ENCODE measurements at places on chromosomes 2 and 18. TPM values are rescaled to one million over a fixed set of nuclear protein-coding genes. Genes with fewer than 3 reads are reported as not detected.

Gene HOXD9
- total RNA-seq, result not detected

Gene DYNAP
- total RNA-seq, result not detected

Gene DNER
- total RNA-seq, result not detected

Gene CIDEA
- total RNA-seq, result not detected

Gene NR4A2
- 2.1 TPM for total RNA-seq

Gene SESTD1
- total RNA-seq, result 19.3 TPM

Gene CACNB4
- 0.88 TPM for total RNA-seq

Gene RAX
- total RNA-seq, result not detected

Gene VAMP8
- total RNA-seq, result 137 TPM

Gene INSIG2
- 17.0 TPM for total RNA-seq

Gene CCDC138
- total RNA-seq, result 33.8 TPM

Gene GPR39
- total RNA-seq, result 37.0 TPM

Gene SULT1C2
- total RNA-seq, result 34.5 TPM

DNA sequence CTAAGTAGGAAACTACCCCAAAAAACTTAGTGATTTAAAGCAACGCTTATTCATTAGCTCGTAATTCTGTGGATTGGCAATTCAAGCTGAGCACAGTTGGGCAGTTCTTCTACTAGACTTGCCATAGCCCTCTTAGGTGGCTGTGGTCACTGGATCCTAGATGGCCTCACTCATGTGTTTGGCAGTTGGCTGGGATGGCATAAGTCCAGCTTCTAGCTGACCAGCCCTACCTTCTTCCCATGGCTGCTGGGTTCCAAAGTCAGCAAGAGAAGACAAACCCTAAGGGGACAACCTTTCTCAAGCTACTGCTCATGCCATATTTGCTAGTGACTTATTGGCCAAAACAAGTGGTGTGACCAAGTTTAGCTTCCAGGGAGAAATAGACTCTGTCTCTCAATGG is 95.3 kb downstream of the COPS8 start:
- no peaks in the 10 kb centered on the region for H3K4me1 ChIP-seq
- no peak overlapping the region for H3K27ac ChIP-seq
- no peak for DNase-seq
- H3K27me3 ChIP-seq, result no peaks in the 10 kb centered on the region
- no peak overlapping the region for H3K4me3 ChIP-seq
- no peaks in the 10 kb centered on the region for H3K36me3 ChIP-seq

- DNase-seq, result no peak
- no peaks in the 10 kb centered on the region for H3K4me1 ChIP-seq
These were observed 167.1 kb upstream of the SIX2 start for GRCh38 chr2:45176390-45176789.

DNA sequence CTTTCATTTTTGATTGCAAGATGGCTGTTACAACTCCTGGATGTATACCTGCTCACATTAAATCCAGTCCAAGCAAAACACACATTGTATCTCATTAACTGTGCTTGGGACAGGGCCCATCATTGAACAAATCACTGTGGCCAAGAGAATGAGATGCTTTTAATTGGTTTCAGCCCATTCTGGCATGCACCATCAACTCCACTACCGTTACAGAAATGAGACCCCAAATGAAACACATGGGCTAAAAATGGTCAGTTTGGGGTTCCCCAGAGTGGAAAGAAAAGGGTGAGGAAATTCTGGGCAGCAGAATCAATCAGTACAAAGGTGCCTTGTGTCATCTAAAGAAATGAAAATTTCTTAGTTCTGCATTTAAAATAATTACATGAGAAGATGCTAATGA is 52.7 kb downstream of the FAM171B start:
- H3K4me1 ChIP-seq, result no peaks in the 10 kb centered on the region
- no peak for DNase-seq
- no peak overlapping the region for H3K27ac ChIP-seq
- H3K36me3 ChIP-seq, result no peaks in the 10 kb centered on the region
- H3K4me3 ChIP-seq, result no peak overlapping the region

DNA sequence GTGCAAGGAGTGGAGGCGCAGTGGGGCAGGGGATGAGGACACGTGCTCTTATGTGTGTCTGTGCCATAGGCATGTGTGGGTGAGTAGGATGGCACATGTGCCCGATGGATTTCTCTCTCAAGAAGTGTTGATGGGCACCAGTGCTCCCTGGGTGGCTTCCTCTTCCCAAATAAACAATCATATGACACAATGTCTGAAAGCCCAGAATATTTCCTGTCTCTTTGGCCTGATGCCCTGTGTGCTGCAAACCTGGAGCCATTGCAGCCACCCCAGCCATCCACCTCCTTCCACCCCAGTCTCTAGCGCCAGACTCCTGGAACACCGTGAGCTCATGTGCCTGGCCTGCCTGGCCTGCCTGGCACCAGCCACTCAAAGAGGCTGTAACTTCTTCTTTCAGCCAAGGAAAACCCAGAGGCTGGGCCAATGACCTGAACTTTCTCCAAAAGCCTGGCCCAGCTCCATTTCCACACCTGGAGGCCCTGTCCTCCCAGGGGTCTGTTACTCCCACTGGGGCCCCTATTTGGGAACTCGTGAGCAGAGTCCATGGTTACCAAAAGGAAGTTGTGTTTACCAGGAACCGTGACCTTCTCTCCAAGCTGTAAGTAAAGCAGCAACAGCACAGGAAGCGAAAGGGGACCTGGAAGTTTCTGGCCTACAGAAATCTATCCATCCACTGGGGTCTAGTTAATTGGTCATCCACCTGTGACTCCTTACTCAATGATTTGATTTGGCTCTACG is 9.5 kb upstream of the ZBTB7C start:
- no peak overlapping the region for H3K27ac ChIP-seq
- no peak for DNase-seq
- no peaks in the 10 kb centered on the region for H3K27me3 ChIP-seq
- H3K36me3 ChIP-seq, result no peaks in the 10 kb centered on the region
- no peak overlapping the region for H3K4me3 ChIP-seq

DNA sequence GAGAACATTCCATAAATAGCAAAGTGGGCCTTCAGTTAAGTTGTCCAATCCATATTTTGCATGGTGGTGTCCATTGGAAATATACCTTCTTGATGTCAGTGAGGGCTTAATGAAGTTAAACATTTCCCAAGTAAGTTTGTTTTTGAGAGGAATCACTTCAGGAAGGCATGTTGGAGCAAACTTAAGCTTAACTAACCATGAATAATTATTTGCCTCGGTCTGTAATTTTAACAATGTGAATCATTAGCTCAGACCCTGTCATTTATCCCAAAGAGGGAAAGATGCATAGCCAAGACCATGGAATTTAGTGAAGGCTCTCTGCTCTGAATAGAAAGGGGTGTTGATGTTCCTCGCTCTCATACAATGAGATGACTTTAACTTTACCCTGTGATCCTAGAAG is 47.4 kb downstream of the SPATS2L start:
- H3K27ac ChIP-seq, result no peak overlapping the region
- DNase-seq, result no peak
- no peaks in the 10 kb centered on the region for H3K36me3 ChIP-seq
- no peaks in the 10 kb centered on the region for H3K4me1 ChIP-seq
- no peak overlapping the region for H3K4me3 ChIP-seq

- no peaks in the 10 kb centered on the region for H3K27me3 ChIP-seq
- no peak for DNase-seq
- no peaks in the 10 kb centered on the region for H3K4me1 ChIP-seq
- no peaks in the 10 kb centered on the region for H3K36me3 ChIP-seq
- no peak overlapping the region for H3K4me3 ChIP-seq
These were observed 27.8 kb upstream of the CACNB4 start for GRCh38 chr2:152126664-152127063.

- H3K4me3 ChIP-seq, result no peak overlapping the region
- H3K27me3 ChIP-seq, result no peaks in the 10 kb centered on the region
- peak; percentile 58 for DNase-seq
- H3K27ac ChIP-seq, result no peak overlapping the region
These were observed 171.2 kb downstream of the SP3 start for GRCh38 chr2:173793709-173794565.

GRCh38 chr2:62870966-62871365 is 165.5 kb downstream of the EHBP1 start:
- no peak overlapping the region for H3K4me3 ChIP-seq
- H3K4me1 ChIP-seq, result no peaks in the 10 kb centered on the region
- no peaks in the 10 kb centered on the region for H3K27me3 ChIP-seq
- no peak overlapping the region for H3K27ac ChIP-seq
- no peak for DNase-seq

- no peaks in the 10 kb centered on the region for H3K27me3 ChIP-seq
- H3K27ac ChIP-seq, result peak overlapping the region; percentile 58
- DNase-seq, result peak; percentile 88
- H3K4me3 ChIP-seq, result peak overlapping the region; percentile 68
- H3K4me1 ChIP-seq, result no peaks in the 10 kb centered on the region
These were observed 1.4 kb upstream of the RNF152 start for GRCh38 chr18:61893971-61894750.

DNA sequence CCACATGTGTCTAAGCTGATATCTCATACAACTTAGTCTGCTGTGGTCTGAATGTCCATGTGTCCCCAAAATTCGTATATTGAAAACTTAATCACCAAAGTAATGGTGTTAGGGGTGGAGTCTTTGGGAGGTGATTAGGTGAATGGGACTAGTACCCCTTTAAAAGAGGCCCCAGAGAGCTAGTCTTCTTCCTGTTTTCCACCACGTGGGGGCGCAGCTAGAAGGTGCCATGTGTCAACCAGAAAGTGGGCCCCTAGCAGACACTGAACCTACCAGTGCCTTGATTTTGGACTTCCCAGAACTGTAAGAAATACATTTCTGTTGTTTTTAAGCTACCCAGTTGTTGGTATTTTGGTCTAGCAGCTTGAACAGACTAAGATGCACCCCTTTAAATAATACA is 86.6 kb downstream of the ASB1 start:
- no peaks in the 10 kb centered on the region for H3K36me3 ChIP-seq
- DNase-seq, result no peak
- no peaks in the 10 kb centered on the region for H3K27me3 ChIP-seq
- no peak overlapping the region for H3K27ac ChIP-seq
- H3K4me1 ChIP-seq, result no peaks in the 10 kb centered on the region

DNA sequence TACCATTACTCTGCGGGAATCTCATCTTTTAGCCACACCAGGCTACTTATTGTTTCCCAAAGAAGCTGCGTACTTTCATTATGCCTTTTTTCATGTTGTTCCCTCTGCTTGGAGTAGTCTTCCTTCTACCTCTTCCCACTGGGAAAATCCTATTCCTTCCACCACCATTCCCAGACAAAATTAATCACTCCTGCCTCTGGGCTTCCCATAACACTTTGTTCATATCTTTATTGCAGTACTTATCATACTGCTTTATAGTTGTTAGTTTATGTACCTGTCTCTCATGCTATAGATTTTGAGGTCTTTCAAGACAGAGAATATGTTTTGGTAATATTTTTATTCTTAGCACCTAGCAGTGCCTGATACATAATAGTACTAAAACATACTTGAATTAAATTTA is 16.2 kb downstream of the OTX1 start:
- H3K27ac ChIP-seq, result no peak overlapping the region
- no peaks in the 10 kb centered on the region for H3K36me3 ChIP-seq
- no peaks in the 10 kb centered on the region for H3K27me3 ChIP-seq
- no peaks in the 10 kb centered on the region for H3K4me1 ChIP-seq

GRCh38 chr2:114472246-114472645 is 29.8 kb downstream of the DPP10 start:
- H3K4me3 ChIP-seq, result no peak overlapping the region
- no peaks in the 10 kb centered on the region for H3K27me3 ChIP-seq
- no peaks in the 10 kb centered on the region for H3K36me3 ChIP-seq
- DNase-seq, result no peak

GRCh38 chr18:68763083-68763482 is 34.8 kb upstream of the CCDC102B start:
- no peak for DNase-seq
- no peaks in the 10 kb centered on the region for H3K36me3 ChIP-seq
- no peak overlapping the region for H3K4me3 ChIP-seq

DNA sequence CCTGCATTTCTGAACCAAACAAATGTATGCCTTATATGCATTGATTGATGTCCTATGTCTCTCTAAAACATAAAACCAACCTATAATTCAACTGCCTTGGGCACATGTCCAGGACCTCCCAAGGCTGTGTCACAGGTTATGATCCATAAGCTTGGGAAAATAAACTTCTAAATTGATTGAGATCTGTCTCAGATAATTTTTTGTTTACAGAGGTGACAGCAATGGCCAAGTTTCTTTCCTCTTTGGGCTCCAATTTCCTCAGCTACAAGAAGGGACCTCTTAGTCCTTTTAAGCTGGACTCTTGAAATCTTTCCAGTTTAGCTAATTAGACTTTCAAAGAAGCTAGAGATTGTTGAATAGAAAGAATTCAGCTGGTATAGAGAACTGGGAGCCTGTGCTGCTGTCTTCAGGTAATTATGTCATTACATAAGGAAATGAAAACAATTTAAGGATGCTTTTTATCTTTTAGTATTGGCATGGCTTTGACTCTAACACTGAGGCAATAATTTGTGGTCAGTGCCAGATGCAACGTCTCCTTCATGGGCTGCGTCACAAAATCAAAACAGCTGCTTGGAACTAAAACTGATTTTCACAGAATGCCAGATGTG is 412.1 kb upstream of the TRIB2 start:
- no peaks in the 10 kb centered on the region for H3K36me3 ChIP-seq
- DNase-seq, result no peak
- no peaks in the 10 kb centered on the region for H3K27me3 ChIP-seq

- no peaks in the 10 kb centered on the region for H3K4me1 ChIP-seq
- DNase-seq, result no peak
- no peak overlapping the region for H3K27ac ChIP-seq
- H3K27me3 ChIP-seq, result no peaks in the 10 kb centered on the region
These were observed 27.5 kb upstream of the ACVR1 start for GRCh38 chr2:157903626-157904025.

GRCh38 chr2:236657801-236658200 is 88.2 kb downstream of the ACKR3 start:
- no peak overlapping the region for H3K4me3 ChIP-seq
- H3K27ac ChIP-seq, result no peak overlapping the region
- no peaks in the 10 kb centered on the region for H3K36me3 ChIP-seq
- DNase-seq, result no peak

DNA sequence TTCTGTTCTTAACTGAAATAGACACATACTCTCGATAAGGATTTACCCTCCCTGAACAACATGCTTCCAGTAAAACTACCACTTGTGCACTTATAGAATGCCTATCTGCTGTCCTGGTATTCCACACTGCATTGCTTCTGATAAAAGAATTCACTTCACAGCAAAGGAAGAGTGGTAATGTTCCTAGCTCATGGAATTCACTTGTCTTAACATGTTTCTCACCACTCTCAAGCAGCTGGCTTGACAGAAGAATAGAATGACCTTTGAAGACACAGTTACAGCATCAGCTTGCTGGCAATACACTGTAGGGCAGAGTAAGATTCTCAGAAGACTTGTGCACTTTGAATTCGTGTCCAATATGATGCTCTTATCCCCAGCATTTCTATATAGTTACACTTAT is 524.1 kb upstream of the CNTNAP5 start:
- no peak overlapping the region for H3K27ac ChIP-seq
- no peaks in the 10 kb centered on the region for H3K36me3 ChIP-seq

DNA sequence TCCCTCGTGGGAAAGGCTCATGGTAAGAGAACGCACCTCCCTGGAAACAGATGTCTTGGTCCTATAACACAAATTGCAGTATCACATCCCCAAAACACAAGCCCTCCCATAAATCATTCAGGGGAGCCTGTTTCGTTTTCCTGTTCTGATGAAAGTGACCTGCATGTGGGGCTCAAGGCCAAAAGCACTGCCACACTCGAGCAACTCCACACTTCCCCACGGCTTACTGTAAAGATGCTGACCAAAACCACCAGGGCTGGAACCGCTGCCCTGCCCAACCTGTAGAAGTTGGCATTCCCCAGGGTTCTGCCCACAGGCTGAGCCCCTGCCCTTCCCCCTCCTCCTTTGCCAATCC is 139.7 kb downstream of the BCL11A start:
- no peaks in the 10 kb centered on the region for H3K27me3 ChIP-seq
- no peak overlapping the region for H3K4me3 ChIP-seq
- no peaks in the 10 kb centered on the region for H3K4me1 ChIP-seq
- DNase-seq, result peak; percentile 73

Measured in Peyer's patch (tissue), 4 donors.